Cardiac muscle cell (in vitro differentiated cells and primary cell): ENCODE measurements at places on chromosomes 3 and 15.
A peak's percentile ranks its signal among the peaks of the same experiment; 100 is the strongest.

- no peak for DNase-seq
Observed at GRCh38 chr3:54850484-54851018, 77.3 kb downstream of the LRTM1 start.

GRCh38 chr3:129984125-129984524 is 9.6 kb downstream of the TRH start:
- DNase-seq, result peak; percentile 44

DNA sequence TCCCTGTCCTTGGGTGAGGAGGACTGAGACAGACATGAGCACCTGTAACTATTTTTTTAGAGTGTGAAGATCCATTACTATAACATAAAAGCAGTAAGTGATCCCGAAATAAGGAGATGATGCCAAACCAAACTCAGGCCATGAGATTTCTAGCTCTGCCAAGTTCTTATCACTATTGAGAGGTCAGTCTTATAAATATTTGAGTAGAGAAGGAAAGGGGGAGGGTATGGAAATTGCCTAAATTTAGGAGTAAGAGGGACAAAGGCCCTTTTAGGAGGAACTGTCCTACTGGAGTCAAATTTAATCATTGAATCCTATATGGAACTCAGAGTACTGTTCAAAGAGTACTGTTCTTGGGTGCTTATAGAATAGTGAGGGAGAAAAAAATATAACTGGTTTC is 326.9 kb upstream of the NAALADL2 start:
- no peak for DNase-seq

GRCh38 chr3:101148001-101148400 is 154.8 kb upstream of the ABI3BP start:
- no peak for DNase-seq

GRCh38 chr15:67678993-67679392 is 136.5 kb downstream of the MAP2K5 start:
- no peak for DNase-seq
